CD4-positive, alpha-beta T cell treated with Interleukin-4 for 4 hours (primary cell): ENCODE measurements at places on chromosomes 3 and 15.

GRCh38 chr3:12472000-12472610 lies 12.2 kb upstream of the TSEN2 start:
- DNase-seq, result no peak

DNA sequence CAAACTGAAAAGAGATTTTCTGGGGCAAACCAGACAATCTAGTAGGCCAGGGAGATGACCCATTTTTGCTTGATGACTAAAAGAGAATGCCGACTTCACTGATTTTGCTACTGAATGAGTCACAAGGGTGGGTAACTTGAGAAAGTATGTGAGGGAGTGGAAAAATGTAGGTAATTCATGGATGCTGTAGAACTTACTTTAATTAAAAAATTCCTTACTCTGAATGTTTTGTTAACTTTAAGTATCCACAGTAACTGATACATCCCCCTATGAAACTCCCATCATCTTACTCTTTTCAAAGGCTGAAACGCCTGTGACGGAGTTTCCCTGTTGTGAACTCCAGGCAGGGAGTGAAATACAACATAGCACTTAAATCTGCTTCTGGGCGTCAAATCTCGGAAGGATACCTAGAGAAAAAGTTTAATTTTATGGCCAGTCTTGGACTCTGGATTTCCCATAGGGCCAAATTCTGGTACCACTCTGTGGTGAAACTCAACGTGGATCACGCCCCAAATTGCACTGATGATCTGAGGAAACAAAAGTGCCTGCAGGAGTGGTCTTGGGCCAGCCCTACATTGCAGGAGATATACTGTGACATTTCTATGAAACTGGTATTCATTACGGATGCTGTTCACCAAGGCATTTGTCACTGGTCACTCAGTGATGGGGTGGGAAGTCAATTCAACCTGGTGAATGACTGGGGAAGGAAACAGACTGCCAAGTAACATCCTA lies 24.0 kb downstream of the GOLIM4 start:
- DNase-seq, result no peak

GRCh38 chr3:112640930-112641801 lies at the start of gene CCDC80:
Gene CCDC80, minus strand, starts transcription at chr3:112641143. Its CDS starts 1,238 bp downstream, at chr3:112639905.
- no peak for DNase-seq

- no peak for DNase-seq
These were observed 314.5 kb downstream of the TIGIT start for GRCh38 chr3:114608293-114608692.

DNA sequence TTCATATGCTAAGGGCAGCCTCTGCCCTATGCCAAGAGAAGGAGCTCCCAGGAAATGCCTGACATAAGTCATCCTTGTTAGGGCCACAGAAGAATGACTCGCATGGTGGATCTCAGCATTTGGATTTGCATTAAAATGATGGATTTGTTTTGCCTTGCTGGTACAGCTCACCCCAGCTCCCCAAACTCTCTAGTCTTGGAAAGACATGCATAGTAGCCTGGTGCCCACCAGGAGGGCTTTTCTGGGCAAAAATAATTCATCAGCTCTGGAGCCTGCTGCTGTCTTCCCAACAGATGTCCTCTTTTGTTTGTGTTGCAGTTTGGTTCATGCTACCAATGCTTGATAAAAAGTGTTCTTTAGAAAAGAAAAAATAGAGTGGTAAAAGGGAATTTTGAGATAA lies 833.0 kb downstream of the AGBL1 start:
- DNase-seq, result no peak

- no peak for DNase-seq
These were observed 96.0 kb downstream of the LSM3 start for GRCh38 chr3:14274612-14274936.

- no peak for DNase-seq
These were observed 14.2 kb upstream of the MAPK6 start for GRCh38 chr15:52004806-52005205.
